ENCODE measurements at places on chromosomes 13 and 19.

- peak; percentile 74 for DNase-seq
Observed at GRCh38 chr19:39031368-39032062, 834 bp downstream of the FBXO27 start.

DNA sequence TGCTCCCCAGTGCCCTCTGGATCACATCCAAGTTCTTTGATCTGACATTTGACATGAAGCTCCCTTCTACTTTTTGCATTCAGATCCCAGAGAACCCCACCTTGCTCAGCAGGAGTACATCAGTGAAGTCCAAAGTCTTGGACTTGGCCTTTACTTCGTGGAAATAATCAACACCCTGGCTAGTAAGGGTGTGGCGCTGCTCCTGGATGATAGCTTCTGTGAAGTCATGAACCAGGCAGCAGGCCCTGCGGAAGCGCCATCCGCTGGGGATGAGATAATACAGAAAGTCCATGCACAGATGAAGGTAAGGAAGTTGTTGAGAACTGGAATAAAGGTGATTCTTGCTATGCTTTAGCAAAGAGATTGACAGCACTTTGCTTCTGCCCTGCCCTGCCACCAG lies 43.2 kb downstream of the OR10H4 start:
- DNase-seq: no peak

GRCh38 chr19:46426035-46426505 lies 2.7 kb downstream of the PNMA8C start:
- DNase-seq: no peak

GRCh38 chr19:35011091-35011689 lies 11.1 kb downstream of the GRAMD1A start:
- DNase-seq: no peak

- DNase-seq: no peak
Observed at GRCh38 chr19:44684892-44685863, 13.8 kb upstream of the CEACAM16 start.

DNA sequence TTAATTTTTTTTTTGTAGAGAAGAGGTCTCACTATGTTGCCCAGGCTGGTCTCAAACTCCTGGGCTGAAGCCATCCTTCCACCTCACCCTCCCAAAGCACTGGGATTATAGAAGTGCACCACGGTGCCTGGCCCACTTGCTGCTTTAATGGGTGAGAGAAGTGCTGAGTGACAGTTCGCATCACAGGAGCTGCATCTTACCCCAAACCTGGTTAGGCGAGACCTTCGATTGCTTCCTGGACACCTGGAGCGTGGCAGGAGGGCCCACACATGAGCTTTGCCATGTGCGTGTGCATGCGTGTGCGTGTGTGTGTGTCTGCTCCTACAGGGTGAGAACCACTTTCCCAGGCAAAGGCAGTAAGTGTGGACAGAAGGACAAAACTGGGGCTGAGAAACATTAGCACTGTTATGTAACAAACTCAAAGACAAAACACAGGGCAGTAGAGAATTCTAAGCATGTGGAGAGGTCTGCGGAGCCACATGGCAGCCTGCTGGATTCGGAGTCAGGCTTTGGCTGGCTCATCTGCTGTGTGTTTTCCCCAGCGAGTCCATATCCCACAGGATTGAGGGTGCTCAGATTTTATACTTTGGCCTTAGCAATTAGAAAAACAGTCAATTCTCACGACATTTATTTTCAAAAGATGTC lies 11.7 kb upstream of the MTIF3 start:
- no peak for DNase-seq

DNA sequence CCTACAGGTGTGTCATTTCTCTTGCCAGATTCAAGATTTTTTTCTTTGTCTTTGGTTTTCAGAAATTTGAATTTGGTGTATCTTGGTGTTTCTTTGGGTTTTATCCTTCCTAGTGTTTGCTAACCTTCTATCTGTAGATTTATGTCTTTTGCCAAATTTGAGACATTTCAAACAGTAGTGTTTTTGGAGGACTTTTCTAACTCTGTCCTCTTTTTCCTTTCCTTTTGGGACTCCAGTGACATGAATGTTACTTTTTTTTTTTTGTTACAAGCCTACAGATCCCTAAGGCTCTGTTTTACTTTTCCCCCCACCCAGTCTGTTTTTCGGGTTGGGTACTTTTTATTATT lies 58.8 kb downstream of the ZMYM2 start:
- DNase-seq: no peak

GRCh38 chr13:78589206-78589605 lies 14.1 kb downstream of the POU4F1 start:
- no peak for DNase-seq

GRCh38 chr19:374183-374885 lies 29.7 kb upstream of the MIER2 start:
- DNase-seq: no peak

GRCh38 chr13:43232873-43233265 lies 209.5 kb downstream of the DNAJC15 start:
- DNase-seq: no peak

DNA sequence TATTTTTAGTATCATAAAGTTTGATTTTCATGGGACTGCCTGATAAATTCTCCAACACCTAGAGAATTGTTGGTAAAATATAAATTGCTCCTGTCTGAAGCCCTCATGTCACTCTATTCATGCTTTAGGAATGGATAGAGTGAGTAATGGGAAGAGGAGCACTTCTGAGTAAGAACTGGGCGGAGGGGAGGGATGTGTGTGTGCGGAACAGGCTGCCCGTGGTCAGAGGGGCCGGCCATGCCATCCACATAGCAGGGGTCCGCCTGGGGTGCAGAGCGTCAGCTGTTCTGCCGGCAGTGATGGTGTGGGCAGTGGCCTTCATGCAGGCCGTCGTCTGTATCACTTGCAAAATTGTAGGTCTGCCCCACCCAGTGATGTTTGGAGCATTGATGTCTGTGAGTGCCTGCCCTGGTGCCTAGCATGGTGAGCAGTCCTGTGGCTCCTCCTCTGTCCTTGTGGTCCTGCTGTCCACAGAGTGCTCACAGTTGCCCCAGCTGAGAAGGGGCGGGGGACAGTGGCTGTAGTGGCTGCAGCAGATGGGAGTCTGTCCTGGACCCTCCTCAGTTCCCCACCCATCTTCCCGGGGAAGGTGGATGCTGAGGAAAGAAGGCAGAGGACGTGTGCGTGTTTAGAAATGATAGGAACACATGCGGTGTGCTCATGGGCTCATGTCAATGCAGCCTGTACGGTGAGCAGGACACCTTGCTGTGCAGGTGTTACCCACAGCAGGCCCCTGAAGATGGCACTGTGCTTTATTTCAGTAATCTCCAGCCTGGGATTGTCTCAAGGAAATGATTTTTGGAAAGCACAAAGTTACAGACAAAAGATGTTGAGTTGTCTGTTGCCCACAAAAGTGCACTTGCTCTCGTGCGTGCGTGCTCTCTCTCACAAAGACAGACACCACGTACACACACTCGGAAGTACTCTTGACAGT lies 49.4 kb upstream of the TEX29 start:
- no peak for DNase-seq

DNA sequence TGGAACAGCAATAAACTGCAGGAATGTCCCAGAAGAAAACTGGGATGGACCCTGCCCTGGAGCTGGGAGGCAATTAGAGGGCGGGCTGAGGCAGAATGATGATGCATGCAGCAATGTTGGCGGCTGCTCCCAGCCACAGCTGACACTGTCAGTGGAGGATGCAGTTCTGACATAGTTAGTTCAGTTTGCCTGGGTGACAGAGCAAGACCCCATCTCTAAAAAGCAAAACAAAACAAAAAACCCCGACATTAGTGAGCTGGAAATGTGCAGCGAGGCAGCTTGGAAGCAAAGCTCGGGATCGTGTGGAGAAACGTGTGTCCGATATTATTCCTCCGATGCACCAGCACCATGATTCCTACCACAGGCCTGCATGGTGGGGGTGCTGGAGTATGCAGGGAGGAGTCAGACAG lies 110.1 kb upstream of the UQCRFS1 start:
- DNase-seq: no peak

DNA sequence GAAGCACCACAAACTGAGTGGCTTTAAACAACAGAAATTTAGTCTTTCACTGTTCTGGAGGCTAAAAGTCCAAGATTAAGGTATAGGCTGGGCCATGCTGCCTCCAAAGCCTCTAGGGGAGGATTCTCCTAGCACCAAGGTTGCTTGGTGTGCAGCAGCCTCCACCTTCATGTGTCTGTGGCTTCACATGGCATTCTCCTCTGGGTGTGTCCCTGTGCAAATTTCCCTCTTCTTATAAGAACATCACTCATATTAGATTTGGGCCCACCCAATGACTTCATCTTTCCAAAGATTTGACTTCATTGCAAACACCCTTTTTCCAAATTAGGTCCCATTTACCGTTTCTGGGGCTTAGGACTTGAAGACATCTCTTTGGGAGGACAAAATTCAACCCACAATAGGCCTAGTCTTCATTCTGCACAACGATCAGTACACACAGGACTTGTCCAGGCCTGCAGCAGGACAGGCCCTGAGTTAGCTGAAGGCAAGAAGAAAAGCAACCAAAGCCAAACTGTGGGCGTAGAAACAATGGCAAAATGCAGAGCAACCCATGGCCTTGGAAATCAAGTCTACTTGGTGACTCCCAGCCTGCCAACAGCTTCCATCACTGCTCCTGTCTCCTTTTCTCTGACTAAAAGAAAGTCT lies 521.2 kb upstream of the NBEA start:
- no peak for DNase-seq

GRCh38 chr19:54551950-54552912 lies 21.4 kb upstream of the LILRA2 start:
- no peak for DNase-seq
